ENCODE measurements at places on chromosomes 4 and X.
A peak's percentile ranks its signal among the peaks of the same experiment; 100 is the strongest.

- DNase-seq: no peak
These were observed 202.0 kb downstream of the DHX15 start for GRCh38 chr4:24382381-24382780.

GRCh38 chrX:78514852-78515251, 144.3 kb downstream of the RTL3 start:
- DNase-seq: no peak

DNA sequence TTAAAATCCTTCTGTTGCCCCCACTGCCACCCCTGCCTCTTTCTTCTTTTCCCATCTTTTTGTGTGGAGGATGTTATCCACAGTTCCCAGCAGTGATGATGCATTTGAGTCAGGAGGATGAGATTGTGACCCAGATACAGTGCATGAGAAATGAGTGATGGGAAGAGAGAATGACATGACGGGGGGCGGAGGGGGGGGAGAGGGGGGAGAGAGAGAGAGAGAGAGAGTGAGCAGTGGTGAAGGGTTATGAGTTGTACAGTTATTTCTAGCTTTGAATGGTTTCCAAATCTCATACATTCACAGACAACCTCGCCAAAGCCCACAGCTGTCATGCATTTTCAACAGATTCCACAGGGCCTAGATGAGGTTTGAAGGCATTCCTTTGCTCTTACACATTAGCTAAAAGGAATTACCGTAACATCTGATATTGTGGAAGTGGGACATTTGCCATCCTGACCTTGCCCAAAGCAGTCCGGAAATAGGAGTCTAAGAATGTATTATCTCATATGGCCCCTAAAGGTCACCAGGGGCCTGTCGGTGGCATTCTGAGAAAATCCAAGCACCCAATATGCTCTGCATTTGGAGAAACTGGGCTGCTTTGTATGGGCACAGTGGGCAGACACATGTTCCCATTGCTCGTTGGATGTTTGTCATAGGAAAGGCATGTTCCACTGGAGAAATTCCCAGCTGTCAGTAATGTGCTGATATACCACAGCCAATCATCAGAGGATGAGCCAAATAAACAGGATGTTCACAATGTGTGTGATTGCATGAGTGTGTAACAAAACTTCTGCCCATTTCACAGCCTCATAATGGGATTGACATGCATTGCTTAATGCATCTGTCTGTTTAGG, 435.8 kb downstream of the SPRY1 start:
- peak; percentile 99 for DNase-seq

GRCh38 chr4:52051213-52051614, at the start of gene SPATA18:
SPATA18 (plus strand) TSS chr4:52051304; CDS start chr4:52051705, 401 bp downstream.
- no peak for DNase-seq

GRCh38 chrX:139801397-139801813, 93.4 kb upstream of the MCF2 start:
- DNase-seq: no peak

All from AG04449 (cell line).